ENCODE measurements at places on chromosomes 1 and 21. TPM values are rescaled to one million over a fixed set of nuclear protein-coding genes. Genes with fewer than 3 reads are reported as not detected.

Gene TRIM17
- total RNA-seq = not detected

Gene HAPLN2
- not detected for total RNA-seq

Gene LMX1A
- total RNA-seq = not detected

Gene CR1L
- total RNA-seq = not detected

Gene TCHHL1
- not detected for total RNA-seq

Gene LCE1E
- not detected for total RNA-seq

Gene EYA3
- total RNA-seq = 27.2 TPM

Gene OR2L8
- not detected for total RNA-seq

Gene GLIS1
- 1.3 TPM for total RNA-seq

Gene LCA5L
- 1.0 TPM for total RNA-seq

Gene PSMB4
- 334 TPM for total RNA-seq

Gene PCBP3
- total RNA-seq = not detected

Gene FCGR1A
- not detected for total RNA-seq

GRCh38 chr1:53546409-53547155 lies 87.4 kb downstream of the DMRTB1 start:
- DNase-seq = no peak

GRCh38 chr1:8352471-8352845 lies 34.5 kb downstream of the SLC45A1 start:
- DNase-seq = no peak

DNA sequence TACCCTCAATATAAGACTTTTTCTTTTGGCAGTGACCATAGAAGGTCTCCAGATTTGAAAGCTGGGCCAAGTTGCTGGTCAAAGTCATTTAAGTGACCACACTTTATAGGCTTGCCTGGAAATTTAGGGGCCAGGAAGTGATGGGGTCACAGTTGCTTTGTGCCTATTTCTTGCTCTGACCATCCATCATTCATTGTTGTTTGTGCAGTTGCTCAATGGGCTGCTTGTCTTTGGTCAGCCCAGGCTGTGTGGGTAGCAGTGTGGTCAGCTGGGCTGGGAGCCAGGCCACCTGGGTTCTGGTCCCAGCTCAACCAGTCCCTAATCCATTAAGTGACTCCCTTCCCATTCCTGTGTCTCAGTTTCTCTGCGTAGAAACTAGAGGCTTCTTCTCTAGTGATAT lies 2.1 kb upstream of the OTUD7B start:
- DNase-seq = no peak

DNA sequence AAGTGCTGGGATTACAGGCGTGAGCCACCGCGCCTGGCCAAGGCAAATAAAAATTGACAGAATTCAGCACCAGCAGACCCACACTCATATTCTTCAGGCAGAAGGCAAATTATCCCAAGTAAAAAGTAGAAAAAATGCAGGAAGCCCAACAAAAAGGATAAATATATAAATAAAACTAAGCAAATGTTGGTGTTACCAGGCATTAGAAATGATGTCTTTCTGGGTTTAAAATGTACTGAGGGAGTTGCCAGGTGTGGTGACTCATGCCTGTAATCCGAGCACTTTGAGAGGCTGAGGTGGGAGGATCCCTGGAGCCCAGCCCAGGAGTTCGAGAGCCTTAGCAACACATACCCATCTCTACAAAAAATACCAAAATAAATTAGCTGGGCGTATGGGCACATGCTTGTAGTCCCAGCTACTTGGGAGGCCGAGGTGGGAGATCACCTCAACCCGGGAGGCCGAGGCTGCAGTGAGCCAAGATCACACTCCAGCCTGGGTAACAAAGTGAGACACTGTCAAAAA lies 6.3 kb downstream of the INTS11 start:
- DNase-seq = peak; percentile 95

GRCh38 chr1:214823311-214824117 lies 220.5 kb downstream of the CENPF start:
- no peak for DNase-seq

- DNase-seq = no peak
These were observed 122.4 kb downstream of the LIPI start for GRCh38 chr21:14088391-14088790.

DNA sequence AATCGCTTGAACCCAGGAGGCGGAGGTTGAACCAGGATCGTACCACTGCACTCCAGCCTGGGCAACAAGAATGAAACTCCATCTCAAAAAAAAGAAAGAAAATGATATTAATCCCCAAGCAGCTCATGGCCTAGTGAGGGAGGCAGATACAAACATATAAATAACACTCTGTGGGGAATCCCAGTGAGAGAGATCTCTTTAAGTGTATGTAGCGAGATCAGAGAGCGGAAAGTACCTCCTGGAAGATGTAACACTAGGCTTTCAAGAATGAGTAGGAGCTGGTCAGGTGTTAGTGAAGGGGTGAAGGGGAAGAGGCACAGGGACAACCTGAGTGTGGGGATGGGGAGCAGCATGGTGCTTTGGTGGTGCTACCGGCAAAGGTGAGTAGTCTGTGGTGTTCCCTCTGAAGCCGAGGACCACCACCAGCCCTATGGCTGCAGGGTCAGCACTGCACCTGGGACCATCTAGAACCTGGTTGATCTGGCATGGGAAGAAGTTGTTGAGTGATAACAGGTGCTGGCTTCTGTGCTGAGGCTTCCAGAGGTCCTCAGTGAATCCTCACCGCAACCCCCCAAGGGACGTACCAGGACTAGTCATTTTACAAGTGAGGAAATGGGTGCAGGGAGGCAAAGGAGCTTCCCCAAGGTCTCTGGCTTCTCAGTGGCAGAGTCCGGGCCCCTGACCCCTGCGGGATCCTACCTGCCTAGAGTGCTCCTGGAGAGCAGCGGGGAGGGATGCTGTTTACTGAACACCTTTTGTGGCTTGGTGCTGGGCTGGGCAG lies 367.6 kb upstream of the VAMP3 start:
- no peak for DNase-seq

GRCh38 chr1:170562646-170563338 lies 30.8 kb downstream of the GORAB start:
- DNase-seq = peak; percentile 77

DNA sequence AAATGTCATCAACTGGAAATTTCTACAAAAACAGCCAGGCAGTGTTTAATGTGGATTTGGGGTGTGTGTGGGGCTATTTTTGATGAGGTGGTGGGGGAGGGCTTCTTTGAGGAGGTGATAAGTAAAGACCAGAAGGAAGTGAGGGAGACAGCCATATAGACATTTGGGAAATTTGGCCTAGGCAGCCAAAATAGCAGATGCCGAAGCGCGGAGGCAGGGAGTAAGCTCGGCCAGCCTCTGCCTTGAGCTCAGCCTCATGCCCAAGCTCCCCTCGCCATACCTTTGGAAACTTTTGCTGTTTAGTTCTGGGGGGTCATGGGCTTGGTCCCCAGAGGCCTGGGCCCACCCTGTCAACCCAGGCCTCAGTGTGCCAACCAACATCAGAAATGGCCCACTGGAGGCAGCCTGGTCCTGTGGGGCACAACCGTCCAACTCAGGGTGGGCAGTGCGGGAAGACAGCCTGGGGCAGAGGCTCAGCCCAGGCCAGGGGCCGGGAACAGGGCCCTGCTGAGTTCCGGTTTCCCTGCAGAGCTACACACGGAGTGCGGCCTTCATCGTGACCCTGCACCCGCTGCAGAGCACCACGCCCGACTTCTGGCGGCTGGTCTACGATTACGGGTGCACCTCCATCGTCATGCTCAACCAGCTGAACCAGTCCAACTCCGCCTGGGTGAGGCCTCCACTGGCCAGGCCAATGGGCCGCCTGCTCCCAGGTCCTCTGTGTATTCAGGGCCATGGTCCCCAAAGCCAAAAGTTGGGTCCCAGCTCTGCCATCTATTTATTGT lies 84.0 kb downstream of the PTPRU start:
- DNase-seq = no peak

GRCh38 chr1:89516055-89516454 lies 8.6 kb upstream of the LRRC8B start:
- peak; percentile 50 for DNase-seq

- DNase-seq = no peak
These were observed 14.0 kb downstream of the ZNF496 start for GRCh38 chr1:247317702-247318101.

DNA sequence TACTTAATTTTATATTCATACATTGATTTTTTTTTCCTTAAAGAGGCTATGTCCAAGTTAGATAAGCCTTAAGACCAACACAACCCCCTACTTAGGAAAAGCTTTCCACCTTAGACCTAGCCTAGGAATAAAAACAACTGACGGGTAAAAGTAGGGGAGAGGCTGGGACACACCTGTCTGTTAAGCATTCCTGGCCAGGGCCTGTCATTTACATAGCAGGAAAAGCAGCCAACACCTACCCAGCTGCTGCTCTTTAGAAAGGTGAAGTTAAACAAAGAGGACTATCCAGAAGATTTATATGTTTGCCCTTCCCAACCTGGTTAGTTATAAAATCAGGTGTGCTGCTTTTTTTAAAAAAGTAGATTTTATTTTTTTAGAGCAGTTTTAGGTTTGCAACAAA lies 29.1 kb upstream of the SAMD13 start:
- no peak for DNase-seq

GRCh38 chr1:27141266-27142003 lies 13.5 kb downstream of the SLC9A1 start:
- DNase-seq = no peak

- DNase-seq = no peak
These were observed at the start of gene TRAF3IP3 for GRCh38 chr1:209755926-209756614. TSS of gene TRAF3IP3 (plus strand) at chr1:209756053. CDS start at chr1:209760040, 3,987 bp downstream.

DNA sequence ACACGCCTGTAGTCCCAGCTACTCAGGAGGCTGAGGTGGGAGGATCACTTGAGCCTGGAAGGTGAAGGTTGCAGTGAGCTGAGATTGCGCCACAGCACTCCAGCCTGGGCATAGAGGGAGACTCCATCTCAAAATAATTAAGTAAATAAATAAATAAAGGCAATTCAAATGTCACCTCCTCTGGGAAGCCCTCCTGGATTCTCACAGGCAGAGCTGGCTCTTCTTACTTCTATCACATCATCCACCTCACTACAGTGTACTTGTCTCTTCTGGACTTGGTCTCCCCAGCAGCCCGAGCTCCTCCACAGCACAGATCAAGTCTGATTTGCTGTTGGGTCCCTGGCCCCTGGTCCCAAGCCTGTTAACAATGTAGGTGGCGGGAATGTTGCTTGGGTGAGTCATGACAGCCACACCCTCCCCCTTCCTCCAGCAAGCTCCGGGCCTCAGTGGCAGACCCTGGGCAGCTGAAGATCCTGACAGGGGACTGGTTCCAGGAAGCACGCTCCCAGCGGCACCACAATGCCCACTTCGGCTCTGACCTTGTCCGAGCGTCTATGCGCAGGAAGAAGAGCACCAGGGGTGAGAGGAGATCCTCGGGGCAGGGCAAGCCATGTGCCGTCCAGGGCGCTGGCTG lies 5.3 kb downstream of the SYTL1 start:
- no peak for DNase-seq

- peak; percentile 54 for DNase-seq
These were observed 4.8 kb downstream of the PHACTR4 start for GRCh38 chr1:28374297-28374696.

DNA sequence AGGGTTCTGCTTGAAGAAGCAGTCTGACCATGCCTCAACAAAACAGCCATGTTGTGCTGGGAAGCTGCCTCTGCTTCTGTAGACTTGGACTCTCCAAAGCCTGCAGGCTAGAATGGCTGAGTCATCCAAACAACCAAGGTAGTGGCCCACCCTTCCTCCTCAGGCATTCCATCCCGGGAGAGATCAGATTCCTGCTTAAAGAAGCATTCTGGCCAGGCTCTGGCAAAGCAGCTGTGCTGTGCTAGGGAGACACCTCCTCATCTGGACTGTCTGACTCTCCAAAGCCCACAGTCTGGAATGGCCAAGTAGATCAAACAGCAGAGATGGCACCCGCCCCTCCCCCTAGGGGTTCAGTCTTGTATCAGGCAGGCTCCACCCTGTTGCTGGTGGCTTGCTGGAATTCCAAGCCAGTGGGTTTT lies 38.3 kb upstream of the F3 start:
- DNase-seq = peak; percentile 95

DNA sequence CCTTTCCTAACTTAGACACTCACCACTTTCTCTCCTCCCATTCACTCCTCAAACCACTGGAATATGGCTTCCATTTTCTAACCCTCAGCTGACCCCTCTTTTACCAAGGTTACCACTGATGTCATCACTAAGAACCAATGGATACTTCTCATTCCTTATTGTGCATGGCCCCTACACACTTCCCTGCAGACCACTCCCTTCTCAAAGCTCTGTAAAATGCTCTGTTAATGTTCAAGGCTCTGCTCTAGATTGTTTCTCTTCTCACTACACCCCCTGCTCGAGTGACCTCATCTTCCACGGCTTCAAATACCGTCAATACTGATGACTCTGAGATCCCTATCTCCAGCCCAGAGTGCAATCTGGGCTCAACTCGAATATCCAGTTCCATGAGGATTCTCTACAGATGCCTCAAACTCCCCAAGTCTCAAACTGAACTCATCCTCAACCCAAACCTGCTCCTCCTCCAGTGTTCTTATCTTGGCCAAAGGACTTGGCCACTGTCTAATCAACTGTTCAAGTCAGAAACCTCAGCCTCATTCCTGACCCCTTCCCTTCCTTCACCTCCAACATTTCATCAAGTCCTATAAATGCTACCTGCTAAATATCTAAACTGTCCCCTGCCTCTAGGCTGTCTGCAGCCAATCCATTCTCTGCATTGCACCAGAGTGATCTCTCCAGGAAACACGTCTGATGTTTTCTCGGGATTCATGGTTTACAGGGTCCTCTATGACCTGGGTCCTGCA lies 41.3 kb upstream of the BMP8B start:
- peak; percentile 77 for DNase-seq

GRCh38 chr1:229582011-229582694 lies 23.6 kb upstream of the ABCB10 start:
- no peak for DNase-seq
